ENCODE measurements at places on chromosomes 4 and X.
A peak's percentile ranks its signal among the peaks of the same experiment; 100 is the strongest.

DNA sequence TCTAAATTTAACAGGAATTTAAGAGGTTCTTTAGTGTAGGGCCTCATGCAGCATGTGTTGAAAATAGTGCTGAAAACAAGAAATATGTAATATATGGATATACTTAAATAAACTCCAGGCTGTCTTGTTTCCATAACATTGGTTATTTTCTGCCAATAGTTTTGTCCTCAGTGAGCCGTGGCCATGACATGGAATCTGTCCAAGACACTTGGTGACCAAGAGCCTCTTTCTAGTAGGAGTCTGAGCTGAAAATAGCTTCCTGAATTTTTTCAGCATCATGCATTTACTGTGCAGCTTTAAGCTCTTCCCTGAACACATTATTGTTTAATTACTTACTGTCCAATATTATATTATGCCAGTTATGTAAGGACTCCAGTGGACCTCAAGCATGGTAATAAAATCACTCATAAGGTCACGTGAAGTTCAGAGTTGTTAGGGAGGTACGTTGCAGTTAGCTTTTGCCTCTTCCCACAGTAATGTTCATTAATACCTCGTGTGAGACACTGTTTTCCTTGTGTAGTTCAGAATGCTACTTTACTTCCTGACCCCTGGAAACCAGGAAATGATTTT, 488.2 kb downstream of the GRID2 start:
- no peak for DNase-seq

DNA sequence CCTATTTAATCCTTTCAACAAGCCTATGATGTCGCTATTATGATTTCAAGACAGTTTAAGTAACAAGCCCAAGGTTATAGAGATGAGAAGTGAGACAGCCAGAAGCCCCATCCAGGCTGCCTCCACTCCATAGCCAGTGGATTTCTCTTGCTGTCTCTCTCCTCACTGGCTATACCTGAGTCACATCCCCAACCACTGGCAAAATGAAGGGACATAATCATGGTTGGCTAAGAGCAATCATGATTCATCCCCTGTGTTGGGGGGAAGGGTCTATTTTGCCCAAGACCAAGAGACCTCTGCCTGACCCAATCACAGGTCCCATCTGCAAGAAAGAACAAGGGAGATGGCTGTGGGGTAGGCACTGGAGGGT, 334.9 kb upstream of the GATB start:
- DNase-seq: no peak

- peak; percentile 40 for DNase-seq
These were observed 31.1 kb downstream of the CCKAR start for GRCh38 chr4:26459054-26459755.

DNA sequence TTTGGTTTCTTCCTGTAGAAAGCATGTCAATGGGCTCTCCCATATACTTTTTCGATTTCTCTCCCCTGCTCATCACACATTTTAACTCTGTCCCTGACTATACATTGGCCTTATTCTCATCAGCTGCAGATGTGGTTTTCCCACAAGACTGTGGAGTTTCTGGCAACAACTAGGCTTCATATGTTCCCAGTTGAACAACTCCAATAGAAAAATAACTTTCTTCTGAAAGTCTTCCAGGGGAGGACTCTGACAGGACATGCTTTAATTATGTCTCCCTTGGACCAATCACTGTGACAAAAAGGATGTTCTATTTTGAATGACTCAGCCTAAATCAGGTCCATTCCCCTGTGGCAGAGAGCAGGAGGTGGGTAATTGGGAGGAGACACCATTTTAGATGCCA, 28.1 kb downstream of the SPANXC start:
- DNase-seq: no peak

DNA sequence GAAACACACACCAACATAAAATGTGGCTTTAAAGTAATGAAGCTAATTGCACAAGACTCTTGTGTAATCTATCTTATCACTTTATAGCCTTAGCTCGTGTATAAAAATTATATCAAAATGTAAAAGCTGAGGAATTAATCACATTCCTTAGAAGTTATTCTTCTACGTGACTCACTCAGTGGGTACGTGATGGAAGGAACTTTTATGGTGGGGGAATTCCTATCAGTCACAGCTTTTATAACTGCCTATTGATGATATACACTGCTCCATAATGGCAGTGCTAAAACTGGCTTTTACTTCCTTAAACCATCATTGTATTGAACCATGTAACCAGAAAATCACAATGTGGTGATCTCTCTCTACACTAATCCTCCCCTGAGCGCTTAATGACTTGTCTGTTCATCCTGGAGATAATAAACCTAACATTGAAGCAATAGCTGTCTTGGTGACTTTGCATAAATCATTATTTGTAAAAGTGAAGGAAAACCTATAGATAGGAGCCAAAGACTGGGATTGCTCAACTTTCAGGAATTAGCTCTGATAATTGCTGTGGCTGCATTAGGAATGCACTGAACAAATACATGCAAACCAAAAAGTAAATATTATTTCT, 276.7 kb downstream of the GBA3 start:
- no peak for DNase-seq

DNA sequence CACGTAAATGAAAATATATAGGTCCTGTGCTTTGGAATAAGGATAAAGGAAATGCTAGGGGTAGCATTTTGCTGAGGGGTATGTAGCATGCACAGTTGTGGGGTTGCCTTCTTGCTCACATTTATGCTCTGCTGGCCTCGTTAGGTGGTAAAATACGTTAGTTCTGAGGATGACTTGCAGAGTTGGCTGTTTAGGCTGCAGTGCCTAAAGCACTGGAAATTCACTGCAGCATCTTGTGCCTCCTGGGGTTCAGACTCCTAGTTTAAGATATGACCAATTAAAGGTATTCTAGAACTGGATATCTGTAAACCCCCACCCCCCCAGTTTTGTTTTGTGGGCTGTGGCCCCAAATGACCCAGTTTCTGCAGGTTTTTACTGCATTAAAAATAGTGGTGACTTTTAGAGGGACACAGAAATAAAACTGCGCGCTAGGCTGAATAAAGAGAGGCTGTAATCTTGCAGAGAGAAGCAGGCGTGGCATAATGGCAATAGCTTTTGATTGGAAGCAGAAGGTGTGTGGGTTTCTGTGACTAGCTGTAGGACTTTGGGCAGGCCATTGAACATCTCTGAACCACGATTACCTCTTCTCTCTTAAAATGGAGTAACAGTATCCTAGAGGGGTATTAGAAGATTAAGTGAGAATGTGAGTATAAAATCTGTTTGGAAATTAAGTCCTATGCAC, 79.3 kb downstream of the REPS2 start:
- DNase-seq: no peak

GRCh38 chr4:40055511-40055862, 1.2 kb upstream of the N4BP2 start:
- DNase-seq: no peak

DNA sequence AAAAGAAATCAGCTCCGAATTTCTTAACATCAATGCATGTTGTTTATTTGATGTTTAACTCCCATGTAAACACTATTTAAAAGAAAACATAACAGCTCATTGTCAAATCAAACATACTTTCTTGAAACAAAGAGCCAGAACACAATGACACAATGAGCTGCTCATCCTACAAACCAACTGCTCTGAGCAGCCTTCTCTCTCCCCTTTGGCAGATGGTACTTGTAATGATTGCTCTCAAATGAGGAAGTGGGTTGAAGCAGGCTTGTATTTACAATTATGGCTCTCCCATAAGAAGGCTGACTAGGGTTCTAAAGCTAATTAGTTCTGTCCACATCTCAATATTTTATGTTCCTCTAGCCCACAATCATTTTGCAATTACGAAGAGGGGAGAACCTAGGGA, 637.8 kb upstream of the ADGRL3 start:
- no peak for DNase-seq

- DNase-seq: no peak
These were observed 66.4 kb downstream of the STAP1 start for GRCh38 chr4:67624939-67625338.

GRCh38 chrX:54288277-54288676, 69.6 kb downstream of the WNK3 start:
- DNase-seq: no peak

DNA sequence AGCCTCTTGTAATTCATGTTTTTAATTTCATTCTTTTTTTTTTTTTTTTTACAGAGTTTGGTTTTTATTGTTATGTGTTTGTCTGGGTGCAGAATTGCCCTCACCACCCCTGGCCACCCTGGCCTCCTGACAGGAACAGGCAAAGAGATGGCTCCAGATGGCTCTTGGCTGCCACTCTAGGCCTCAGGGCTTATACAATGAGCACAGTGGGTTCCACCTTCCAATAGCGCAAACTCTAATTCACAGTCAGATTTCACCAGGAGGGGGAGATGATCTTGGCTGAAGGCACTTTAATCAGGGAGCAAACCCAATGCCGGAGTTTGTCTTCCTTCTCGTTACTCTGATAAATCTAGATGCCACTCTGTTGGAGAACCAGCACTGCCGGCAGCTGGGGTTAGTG, 24.8 kb downstream of the CPE start:
- DNase-seq: no peak

DNA sequence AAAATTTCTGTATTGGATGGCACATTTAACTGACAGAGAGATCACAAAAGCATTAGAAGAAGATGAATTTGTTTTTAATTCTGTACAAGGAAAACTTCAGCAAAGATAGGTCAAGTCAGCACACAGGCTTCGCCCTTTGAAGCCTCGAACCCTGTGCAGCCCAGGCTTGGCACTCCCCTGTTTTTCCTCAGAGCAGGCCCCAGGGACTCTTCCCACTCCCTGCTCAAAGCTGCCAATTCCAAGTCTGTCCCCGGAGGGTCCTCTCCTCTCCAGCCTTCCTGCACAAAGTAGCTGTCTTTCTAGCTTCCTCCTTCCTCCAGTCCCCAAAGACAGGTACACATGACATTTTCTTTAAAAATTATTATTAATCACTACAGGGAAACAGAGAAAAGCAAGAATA, 466.3 kb downstream of the PPARGC1A start:
- DNase-seq: no peak

DNA sequence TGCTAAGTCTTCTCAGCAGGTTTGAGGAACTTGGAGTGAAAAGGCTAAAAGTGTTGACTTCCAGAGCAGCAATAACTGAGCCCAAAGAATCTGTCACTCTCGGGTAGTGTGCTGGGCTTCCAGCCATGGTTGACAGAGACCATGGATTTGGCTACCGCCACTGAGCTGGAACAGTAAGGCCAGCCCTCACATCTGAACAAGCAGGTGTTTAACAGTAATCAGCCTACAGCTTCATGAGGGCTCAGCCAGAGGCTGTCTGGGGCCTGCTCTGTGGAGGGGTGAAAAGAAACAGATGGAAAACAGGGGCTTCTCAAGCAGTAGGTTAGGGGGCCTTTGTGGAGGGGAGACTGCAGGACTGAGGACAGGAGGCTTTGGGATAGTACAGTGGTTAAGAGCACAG, 14.9 kb downstream of the RASL11B start:
- DNase-seq: no peak

- DNase-seq: no peak
These were observed 67.0 kb upstream of the FAM9A start for GRCh38 chrX:8868070-8868773.

GRCh38 chr4:43351970-43352806, 459.7 kb downstream of the GRXCR1 start:
- DNase-seq: no peak

GRCh38 chr4:108141213-108141950, 27.4 kb downstream of the LEF1 start:
- no peak for DNase-seq

- no peak for DNase-seq
These were observed 41.4 kb downstream of the MAP7D3 start for GRCh38 chrX:136209751-136210150.

- DNase-seq: no peak
These were observed 186.6 kb upstream of the LEF1 start for GRCh38 chr4:108355186-108355901.

DNA sequence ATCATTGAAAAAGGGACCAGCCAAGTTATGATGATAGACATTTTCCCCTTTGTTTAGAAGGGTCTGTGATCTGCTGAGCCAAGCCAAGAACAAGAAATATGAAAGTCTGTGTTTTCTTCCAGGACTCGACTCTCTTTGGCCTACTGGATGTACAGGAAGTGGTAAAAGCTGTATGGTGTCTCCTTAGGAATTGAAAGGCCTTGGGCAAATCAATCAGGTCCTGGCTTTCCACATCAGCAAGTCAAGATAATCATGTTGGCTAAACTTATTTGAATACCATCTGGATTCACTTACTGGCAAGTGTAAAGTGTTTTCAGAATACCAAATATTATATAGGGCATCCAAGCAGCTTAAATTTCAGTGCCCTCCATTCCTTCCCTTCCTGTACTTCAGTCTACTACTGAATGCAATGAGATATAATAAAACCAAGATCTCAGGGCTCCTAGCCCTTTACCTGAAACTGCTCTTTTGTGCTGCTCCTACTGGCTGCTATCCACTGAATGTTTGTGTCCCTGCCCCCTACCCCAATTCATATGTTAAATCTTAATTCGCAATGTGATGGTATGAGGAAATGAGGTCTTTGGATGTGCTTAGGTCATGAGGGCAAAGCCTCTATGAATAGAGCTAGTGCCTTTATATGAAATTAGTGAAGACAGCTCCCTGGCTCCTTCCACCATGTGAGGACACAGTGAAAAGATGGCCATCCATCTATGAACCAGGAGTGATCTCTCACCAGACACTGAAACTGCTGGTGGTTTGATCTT, 578.0 kb downstream of the SPRY1 start:
- DNase-seq: no peak

DNA sequence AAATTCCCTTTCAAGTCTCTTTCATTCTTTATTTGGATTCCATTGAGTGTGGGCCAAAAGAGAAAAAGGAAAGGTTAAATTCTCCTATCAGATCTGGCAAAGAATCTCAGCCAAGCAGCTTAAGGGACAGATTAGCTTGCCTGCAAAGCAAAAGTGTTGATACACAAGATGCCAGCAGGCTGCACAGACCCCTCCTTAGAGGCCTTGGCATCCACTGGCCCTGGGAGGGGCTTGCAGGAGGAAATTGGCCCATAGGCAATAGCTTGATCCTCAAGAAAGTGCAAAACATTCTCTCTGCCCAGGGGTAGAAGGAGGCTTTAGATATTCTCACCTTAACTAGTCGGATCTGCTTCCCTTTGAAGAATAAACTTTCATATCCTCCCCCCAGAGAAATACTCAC, 300.4 kb upstream of the CPEB2 start:
- DNase-seq: no peak

DNA sequence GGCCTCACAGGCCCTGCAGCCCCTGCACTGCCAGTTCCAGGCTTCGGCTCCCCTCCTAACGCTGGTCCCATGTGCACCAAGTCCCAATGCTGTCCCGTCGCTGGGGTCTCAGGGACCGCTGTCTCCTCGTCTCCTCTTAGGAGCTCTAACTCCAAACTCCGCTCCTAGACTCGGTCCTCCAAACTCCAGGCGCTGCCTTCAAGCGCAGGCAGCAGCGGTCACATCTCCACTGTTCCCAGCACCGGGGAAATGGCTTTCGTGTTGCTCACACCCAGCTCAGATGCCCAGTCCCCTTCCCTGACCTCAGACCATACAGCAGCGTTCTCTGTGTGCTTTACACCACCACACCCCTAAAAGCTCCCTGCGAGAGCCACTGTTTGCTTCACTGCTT, 19.6 kb upstream of the HMX1 start:
- no peak for DNase-seq

GRCh38 chrX:135324463-135324862, 15.2 kb downstream of the ETDC start:
- no peak for DNase-seq

GRCh38 chr4:117868201-117868600, 166.1 kb upstream of the NDST3 start:
- DNase-seq: no peak

GRCh38 chrX:108245462-108245861, 153.9 kb downstream of the ATG4A start:
- no peak for DNase-seq

- no peak for DNase-seq
These were observed 519.1 kb downstream of the IQCM start for GRCh38 chr4:149296503-149296902.

Data from GM12891 (cell line).